ENCODE measurements at places on chromosomes 11 and 22.

DNA sequence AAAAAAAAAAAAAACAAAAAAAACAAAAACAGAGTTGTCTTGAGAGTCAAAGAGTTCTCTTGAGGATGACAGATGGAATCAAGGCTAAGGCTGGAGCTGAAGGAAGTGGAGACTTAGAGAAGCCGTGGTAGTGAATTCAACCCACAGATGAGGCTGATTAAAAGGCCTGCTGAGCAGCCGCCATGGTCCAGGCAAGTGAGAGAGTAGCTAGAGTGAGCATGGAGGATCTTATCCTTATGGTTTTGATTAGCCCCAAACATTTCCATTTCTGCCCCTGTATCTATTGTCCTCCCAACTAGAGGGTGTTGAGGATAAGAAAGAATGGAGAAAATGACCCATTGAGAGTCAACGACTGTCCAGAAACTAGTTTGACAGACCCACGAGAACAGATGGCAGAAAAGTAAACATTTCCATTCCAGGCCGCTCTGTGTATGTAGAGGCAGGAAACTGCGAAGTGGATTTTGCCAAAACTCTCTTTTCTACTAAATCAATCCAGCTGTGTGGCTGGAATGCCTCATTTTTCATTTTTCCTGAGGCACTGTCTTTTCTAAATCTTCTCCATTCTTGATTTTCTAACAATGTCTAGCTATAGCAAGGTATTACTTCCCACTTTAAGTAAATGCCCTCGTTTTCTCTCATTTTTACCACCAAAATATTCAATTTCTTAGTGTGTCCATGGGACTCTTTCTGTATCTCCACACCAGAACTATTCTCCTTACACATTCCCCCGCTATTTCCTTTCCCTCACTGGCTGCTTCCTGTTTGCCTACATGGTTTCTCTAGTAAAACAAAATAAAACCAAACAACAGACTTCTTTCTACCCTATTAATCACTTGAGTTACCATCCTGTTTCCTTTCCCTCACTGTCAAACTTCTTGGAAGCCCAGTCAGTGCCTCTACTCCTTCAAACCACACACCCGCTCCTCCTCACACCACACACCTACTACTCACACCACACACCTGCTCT is 5.4 kb upstream of the MMP8 start:
- DNase-seq, result no peak

GRCh38 chr11:26620282-26621045 is 48.4 kb upstream of the MUC15 start:
- no peak for DNase-seq

DNA sequence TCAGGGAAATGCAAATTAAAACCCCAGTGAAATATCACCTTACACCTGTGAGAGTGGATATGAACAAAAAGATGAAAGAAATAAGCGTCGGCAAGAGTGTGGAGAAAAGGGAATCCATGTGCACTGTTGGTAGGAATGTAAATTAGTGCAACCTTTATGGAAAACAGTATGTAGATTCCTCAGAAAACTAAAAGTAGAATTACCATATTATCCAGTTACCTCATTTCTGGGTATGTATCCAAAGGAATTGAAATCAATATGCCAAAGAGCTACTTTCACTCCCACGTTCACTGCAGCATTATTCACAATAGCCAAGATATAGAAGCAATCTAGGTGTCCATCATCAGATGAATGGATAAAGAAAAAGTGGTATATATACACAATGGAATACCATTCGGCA is 246.0 kb upstream of the ARHGAP20 start:
- no peak for DNase-seq

DNA sequence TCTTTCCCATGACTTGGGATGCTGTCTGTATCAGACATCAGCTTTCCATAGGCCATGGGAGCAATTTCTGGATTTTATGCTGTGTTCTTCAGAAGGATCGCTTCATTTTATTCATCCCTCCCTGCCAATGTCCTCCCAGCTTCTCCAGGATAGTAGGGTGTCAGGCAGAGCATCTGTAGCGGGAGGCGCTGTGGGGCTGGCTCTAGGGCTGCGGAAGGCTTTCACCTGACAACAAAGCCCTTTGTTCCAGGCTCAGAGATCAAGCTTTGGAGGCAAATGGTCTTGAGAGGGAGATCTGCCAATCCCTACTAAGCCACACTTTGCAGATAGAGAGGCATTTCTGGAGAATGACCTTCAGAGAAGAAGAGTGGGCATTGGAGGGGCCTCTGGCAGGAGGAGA is 29.5 kb upstream of the FTH1 start:
- no peak for DNase-seq

DNA sequence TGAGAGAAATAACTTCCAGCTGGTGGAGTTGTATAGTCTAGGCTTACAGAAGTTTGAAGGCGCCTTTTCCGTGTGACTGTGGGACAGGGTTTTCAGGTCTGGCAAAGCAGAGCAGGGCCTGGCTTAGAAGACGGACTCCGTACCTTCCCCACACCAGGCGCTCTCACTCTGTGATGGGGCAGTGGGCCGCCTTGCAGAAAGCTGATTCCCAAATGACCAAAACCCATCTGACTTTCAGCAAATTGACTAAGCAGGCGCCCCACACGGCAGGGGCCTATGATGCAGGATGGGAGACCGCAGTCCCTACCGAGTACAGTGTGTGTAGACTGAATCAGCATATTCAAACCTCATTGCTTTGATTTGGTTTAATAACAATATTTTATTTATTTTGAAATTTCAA is 85.8 kb upstream of the TMEM45B start:
- DNase-seq, result no peak

DNA sequence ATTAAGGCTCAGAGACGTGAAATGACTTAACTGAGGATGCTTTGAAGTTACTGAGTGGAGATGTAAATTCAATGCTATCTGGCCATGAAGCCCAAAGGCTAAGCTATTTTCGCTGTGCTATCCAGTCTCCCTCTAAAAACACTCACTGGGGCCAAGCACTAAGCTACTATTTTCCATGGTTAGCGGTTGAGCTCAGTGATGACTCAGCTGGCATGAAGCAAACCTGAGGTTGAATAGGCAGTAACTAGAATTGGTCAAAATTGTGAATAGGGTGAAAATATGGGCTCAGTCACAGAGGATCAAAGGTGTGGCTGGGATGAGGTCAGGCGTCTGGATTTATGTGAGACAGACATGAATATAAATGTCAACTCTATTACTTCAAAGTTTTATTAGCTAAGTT is 564.2 kb upstream of the KIRREL3 start:
- no peak for DNase-seq

DNA sequence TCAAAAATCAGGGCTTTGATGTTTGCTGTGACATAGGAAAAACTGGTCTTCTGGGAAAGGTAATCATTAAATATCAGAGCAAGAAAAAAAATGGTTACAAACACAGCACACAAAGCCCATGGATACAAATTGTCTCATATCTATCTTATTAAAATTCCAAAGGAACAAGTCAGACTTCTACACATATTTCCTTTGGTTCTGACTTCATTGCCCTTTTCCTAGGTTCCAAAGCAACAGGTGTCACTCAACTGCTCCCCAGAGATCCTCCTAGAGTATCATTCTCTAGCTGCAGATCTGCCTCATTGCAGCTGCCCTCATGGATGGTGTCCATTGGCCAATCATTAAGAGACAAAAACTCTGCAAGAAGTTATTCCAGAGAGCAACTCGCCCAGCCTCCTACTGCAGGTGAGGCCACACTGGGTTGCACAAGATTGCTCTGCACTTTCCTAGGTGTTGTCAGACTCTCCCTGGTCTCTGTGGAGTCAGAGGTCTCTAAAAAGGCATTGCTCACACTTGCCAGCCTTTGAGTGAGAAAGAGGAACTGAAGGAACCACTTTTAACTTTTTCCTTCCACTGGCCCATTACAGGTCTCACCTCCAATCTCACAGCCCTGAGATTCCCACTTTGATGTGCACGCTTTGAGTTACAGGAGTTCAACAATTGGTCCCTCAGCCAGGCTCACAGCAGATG is 5.7 kb downstream of the DRICH1 start:
- no peak for DNase-seq

GRCh38 chr11:66080055-66080817 is 10.2 kb downstream of the PACS1 start:
- no peak for DNase-seq

GRCh38 chr11:17273668-17274282 is 2.8 kb upstream of the NUCB2 start:
- no peak for DNase-seq

GRCh38 chr11:41988951-41989572 is 529.6 kb upstream of the LRRC4C start:
- no peak for DNase-seq

- DNase-seq, result peak; percentile 81
Observed at GRCh38 chr22:43535336-43535735, 123.5 kb downstream of the MPPED1 start.

DNA sequence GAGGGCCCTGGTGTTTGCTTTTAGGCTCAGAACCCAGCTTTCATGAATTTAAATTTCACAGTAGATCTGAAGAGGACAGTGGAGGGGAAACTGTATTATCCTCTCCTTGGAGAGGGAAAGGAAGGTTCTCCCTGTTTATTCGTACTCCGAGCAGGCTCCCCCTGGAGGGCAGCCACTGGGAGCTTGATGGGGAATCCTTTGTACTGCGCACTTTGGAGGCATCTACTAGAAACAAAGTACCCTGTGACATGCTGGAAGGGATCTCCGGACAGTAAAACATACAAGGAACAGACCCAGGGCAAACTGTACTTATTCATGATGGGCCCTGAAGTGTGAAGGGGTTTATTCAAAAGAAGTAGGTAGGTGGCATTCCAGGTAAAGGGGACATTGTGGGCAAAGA is 27.2 kb downstream of the NAV2 start:
- DNase-seq, result no peak
